ENCODE measurements at places on chromosomes 16 and 17. TPM values are rescaled to one million over a fixed set of nuclear protein-coding genes. Genes with fewer than 3 reads are reported as not detected.

CCL23 gene
- not detected for total RNA-seq

MMP28 gene
- 1.3 TPM for total RNA-seq

KRT15 gene
- 1.8 TPM for total RNA-seq

ATP2A1 gene
- 1.0 TPM for total RNA-seq

ZNF469 gene
- total RNA-seq, result 9.8 TPM

TP53TG3C gene
- not detected for total RNA-seq

LSM12 gene
- 44.3 TPM for total RNA-seq

MON1B gene
- total RNA-seq, result 5.3 TPM

ZNF205 gene
- 14.9 TPM for total RNA-seq

OR1A1 gene
- not detected for total RNA-seq

KRT28 gene
- total RNA-seq, result not detected

SLC5A11 gene
- total RNA-seq, result not detected

KATNB1 gene
- 22.0 TPM for total RNA-seq

TBC1D3I gene
- total RNA-seq, result not detected

ASPHD1 gene
- 12.5 TPM for total RNA-seq

MYH8 gene
- 0.09 TPM for total RNA-seq

GPR142 gene
- not detected for total RNA-seq

CHST5 gene
- total RNA-seq, result 0.23 TPM

SYT17 gene
- total RNA-seq, result 0.05 TPM

ARL17B gene
- 9.3 TPM for total RNA-seq

OGFOD3 gene
- 37.9 TPM for total RNA-seq

OR1A2 gene
- not detected for total RNA-seq

TMEM235 gene
- total RNA-seq, result not detected

TIGD7 gene
- total RNA-seq, result 5.3 TPM

HSF5 gene
- under 0.01 TPM for total RNA-seq

CYB561 gene
- total RNA-seq, result 27.9 TPM

C17orf107 gene
- 7.8 TPM for total RNA-seq

CES3 gene
- 0.89 TPM for total RNA-seq

MPV17L gene
- 0.23 TPM for total RNA-seq

C17orf113 gene
- total RNA-seq, result under 0.01 TPM

TP53TG3B gene
- not detected for total RNA-seq

CCDC144A gene
- total RNA-seq, result 9.2 TPM

SLC9A5 gene
- total RNA-seq, result 2.4 TPM

CCL1 gene
- not detected for total RNA-seq

SMIM36 gene
- total RNA-seq, result not detected

TMC7 gene
- total RNA-seq, result 0.69 TPM

BANP gene
- 28.8 TPM for total RNA-seq

Measured in smooth muscle cell of the umbilical artery (primary cell).